Natural killer cell treated with Interleukin-12 subunit alpha and Interleukin-12 subunit beta and Interleukin-15 and Interleukin-18, amount 100 ng/mL, for 72 hours (primary cell): ENCODE measurements at places on chromosomes 13 and 19.
A peak's percentile ranks its signal among the peaks of the same experiment; 100 is the strongest.

GRCh38 chr13:70668293-70668692, 560.0 kb upstream of the KLHL1 start:
- no peak for DNase-seq

- DNase-seq: no peak
These were observed 16.1 kb downstream of the GNA11 start for GRCh38 chr19:3110126-3110825.

- DNase-seq: no peak
These were observed 111.3 kb upstream of the MRI1 start for GRCh38 chr19:13652810-13653590.

GRCh38 chr19:5963855-5964254, 14.1 kb downstream of the RANBP3 start:
- DNase-seq: peak; percentile 64

DNA sequence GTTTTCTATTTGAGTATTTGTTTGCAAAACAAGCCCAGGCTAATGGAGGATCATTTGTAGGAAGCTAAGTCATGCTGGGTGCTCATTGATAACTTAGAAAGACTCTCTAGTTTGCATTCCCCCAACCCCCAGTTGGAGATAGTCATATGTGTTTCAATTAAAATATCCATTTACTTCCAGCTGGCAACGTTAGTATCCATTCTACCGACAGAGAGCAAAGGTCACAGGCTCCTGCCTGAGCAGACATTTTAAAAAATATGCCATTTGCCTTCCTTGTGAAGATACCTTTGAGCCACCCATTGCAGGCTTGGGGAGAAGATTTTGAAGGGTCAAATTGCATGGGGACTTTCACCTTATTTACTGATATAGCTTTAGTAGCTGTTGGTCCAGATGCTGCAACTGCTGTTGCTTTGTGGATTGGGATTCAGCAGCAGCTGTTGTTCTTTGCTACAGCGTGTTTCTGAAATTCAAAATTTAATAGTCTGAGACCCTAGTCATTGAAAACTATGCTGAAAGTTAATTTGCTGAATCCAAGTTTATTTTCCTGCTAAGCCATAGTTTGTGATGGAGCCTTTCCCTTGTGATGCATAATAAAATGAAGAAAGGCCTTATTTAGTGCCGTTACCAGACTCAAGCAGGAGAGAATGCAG, 335.1 kb downstream of the GPC6 start:
- no peak for DNase-seq

DNA sequence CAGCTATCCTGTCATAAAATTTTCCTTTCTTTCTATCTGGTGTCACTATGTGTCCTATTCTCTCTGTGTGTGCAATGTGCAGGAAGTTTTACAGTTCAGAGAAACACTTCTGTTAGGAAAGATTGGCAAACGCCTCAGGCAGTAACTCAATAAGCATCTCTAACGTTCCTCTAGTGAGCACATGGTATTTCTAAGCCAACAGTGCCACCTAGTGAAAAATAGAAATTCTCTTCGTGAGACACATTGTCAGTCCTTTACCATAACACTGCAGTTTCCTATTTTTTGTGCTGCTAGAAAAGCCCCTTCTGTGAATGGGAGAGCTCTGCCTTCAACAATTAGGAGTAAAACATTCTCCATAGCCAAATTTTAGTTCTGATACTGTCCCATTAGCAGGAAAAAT, 50.7 kb downstream of the ZNF723 start:
- no peak for DNase-seq

DNA sequence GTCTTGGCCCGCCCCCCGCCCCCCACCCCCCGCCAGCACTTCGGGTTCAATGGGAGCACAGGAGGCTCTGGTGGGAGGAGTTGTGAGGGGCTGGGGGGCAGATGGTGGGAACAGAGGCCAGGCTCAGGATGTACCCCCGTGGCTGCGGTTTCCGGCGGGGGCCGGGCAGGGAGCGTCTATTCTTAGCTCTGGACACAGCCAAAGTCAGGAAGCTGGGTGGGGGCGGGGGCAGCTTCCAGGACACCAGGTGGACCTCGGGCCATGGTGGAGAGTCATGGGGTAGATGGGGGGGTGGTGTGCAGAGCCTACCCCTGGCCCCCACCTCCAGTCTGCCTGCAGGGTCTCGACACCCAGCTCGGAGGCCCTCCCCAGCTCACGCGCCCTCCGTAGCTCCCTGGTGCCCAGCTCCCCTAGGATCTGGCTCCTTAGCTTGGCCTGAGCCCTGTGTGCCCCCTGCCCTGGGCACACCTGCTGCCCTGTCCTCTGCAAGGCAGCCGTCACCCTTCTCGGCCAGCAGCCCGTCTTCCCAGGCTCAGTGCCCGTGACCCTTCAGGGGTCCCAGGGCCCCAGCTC, 2.2 kb upstream of the TBXA2R start:
- DNase-seq: no peak

DNA sequence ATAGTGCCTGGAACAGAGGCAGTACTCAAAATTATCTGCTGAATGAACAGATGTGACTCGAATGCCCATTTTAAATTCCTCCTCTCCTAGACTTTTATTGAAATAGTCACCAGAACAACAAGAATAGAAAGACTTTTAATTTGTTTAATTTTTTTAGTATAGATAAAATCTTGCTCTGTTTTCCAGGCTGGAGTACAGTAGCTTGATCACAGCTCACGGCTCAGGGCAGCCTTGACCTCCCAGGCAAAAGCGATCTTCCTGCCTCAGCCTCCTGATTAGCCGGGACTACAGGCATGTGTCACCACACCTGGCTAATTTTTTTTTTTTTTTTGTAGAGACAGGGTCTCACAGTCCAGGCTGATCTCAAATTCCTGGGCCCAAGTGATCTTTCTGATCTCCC, 120.9 kb upstream of the FREM2 start:
- DNase-seq: no peak

DNA sequence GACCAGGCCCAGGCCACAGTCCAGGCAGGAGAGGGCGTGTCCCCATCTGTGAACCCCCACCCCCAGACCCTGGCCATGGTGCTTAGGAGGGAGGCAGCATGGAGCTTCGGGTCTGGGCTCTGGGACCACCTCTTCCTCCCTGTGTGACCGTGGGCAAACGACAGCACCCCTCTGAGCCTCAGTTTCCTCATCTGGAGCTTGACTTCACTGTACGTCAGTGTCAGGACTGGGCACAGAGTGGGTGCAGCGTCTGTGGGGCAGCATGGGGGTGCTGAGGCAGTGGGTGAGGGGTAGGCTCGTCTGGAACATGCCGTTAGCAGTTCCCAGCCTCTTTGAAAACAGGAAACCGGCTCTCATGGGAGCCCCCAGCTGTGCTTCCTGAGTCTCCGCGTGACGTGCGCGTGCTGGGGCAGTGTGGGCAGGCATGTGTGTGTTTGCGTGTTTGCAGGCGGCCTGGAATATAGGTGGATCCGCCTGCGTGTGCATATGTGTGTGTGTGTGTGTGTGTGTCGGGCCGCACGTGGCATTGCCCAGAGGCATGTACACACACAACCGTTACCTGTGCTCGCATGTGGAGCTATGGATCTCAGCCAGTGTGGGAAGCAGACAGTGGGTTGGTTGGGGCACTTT, 15.8 kb downstream of the ARRDC2 start:
- no peak for DNase-seq

DNA sequence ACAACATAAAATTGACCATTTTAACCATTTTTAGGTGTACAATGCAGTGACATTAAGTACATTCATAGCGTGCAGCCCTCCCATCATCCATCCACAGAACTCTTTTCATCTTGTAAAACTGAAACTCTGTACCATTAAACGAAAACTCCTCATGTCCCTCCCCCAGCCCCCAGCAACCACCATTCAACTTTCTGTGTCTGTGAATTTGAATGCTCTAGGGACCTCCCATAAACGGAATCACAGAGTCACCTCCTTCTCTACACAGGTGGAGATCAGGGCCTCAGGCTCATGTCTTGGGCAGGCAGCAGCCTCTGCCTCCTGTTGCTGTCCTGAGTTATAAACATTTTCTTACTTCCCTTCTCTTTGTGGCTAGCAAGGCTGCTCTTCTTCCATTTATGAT, 7.3 kb upstream of the CCNE1 start:
- no peak for DNase-seq

DNA sequence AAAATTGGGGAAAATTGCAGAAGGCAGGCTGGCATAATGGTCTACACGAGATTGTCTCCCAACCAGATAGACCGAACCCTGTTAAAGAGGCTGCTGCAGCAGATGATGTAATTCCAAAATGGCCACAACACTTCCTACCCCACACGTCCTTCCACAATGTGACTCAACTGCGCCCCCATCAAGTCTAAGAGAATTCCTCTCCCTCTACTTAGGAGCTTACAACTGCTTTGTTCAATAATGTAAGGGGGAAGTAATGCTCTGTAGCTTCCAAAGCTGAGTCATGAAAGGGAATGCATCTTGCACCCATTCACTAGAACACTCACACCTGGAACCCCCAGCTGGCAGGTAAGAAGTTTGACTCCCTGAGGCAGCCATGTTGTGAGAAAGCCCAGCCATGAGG, 117.8 kb upstream of the IRS2 start:
- DNase-seq: no peak

DNA sequence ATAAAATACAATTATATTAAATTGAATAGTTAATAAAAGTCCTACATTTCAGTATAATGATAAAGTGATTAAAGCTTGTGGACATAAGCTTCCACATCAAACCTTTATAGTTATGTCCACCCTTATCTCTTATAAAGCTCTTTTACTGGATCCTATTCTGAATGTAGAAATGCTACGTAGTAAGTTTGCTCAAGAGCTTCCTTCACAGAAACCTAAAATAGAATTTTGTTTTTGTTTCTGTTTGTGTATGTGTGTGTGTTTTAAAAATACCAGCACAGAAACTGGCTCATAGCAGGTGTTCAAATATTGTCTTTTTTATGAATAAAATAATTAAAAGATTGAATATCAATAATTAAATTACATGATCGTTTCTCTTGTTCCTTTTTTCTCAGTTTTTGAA, 21.0 kb upstream of the UFM1 start:
- no peak for DNase-seq

DNA sequence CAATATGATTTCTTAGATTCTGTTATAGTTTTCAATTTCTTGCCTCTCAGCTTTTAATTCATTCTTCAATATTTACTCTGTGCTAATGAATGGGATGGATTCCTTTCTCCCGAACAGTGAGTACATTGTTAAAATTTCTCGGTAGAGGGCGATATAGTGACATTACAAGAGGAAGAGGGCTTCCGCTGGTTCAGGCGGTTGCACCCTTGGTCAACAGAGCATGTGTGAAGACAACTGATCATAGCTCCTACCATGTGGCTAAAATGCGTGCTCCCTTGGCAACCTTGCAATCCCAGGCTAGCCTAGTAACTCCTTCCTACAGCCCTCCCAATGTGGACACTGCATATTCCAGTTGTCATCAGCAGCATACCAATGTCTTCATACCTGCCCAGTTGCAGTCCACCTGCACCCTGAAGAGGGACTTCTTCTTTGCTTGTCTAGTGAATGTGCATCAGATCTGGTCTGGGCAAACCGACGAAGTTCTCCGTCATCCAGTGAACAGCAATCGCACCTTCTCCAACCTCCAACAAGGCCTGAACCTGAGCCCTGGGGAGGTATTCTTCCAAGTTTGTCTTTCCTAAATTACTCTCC, 653.0 kb upstream of the GPC6 start:
- no peak for DNase-seq

DNA sequence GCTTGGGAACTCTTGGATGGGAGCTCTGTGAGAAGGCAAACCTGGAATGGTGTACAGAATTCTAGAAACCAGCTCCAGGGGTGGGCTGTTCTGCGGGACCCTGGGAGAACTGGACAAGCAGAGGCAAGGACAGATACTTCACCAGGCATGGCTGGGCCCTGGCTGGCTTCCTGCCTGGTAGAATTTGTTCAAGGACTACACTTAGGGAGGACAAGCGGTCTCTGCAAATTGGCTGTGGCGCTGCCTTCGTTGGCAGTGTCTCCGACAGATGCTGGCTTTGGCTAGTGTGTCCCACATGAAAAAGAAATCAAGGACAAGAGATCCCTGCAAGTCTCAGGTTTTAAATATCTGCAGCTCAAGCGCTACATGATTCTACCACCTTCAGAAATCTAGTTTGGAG, 12.4 kb downstream of the CEBPG start:
- DNase-seq: peak; percentile 15

GRCh38 chr19:45908956-45909355, 5.6 kb downstream of the NANOS2 start:
- DNase-seq: no peak

DNA sequence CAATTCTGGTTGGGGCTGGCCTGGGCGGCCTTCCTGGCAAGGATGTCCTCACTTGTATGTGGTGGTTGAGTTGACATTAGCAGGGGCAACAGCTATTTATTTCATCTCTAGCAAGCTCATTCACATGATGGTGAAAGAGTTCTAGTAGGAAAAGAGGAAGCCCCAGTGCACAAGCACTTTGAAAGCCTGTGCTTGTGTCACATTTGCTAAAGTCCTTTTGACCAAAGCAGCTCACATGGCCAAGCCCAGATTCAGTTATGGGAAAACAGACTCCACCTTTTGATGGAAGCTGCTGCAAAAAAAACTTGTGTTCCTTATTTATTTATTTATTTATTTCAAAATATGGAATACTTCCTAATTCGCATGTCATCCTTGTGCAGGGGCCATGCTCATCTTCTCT, 17.2 kb downstream of the GTF2F2 start:
- no peak for DNase-seq

GRCh38 chr13:108121406-108121805, 93.9 kb downstream of the LIG4 start:
- no peak for DNase-seq

DNA sequence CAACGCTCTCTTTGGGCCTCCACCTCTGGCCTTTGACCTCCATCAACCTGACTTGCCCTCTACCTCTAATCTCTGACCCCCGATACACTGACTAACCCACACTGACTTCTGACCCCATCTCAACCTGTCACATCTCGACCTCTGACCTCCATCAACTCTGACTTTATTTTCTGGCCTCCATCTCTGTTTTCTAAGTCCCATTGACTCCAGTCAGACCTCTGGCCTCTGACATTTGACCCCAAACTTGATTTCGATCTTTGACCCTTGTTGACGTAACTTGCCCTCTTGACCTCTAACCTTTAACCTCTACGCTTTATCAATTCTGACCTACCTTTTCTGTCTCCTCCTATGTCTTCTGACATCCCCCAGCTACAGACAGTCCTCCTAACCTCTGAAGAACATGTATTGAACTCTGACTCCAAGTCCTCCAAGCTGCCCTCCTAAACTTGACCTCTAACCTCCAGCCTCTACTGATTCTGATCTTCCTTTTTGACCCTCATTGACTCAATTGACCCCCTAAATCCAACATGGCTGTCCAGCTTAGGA, 780 bp downstream of the ACP4 start:
- no peak for DNase-seq

DNA sequence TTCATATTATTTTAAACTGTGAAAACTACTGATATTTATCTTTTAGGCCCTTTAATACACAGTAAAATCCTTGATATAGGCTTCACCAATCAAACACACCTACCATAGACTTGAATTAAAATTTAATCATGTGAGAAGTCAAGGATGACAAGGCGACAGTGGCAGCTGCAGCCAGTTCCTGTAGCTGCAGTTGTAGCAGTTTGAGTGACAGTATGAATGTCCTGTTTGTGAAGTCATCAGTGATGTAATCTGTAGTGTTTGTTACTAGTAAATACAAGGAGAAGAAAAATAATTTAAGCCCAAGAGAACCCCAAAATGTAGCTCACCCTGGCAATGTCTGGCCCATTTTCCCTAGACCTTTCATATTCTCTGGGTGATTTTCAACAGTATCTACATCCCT, 897.0 kb downstream of the SLITRK6 start:
- DNase-seq: no peak
